Activated naive CD8-positive, alpha-beta T cell treated with anti-CD3 and anti-CD28 coated beads for 36 hours (primary cell): ENCODE measurements at places on chromosomes 11 and 22. TPM values are rescaled to one million over a fixed set of nuclear protein-coding genes. Genes with fewer than 3 reads are reported as not detected.

The PLEKHA7 gene
- total RNA-seq = 5.6 TPM

The SCGB2A2 gene
- not detected for total RNA-seq

The OPCML gene
- not detected for total RNA-seq

The LRRN4CL gene
- total RNA-seq = 0.16 TPM

The GGTLC2 gene
- not detected for total RNA-seq

The GPHA2 gene
- not detected for total RNA-seq

The OMP gene
- total RNA-seq = not detected

The MB gene
- total RNA-seq = not detected

The OR52E2 gene
- total RNA-seq = not detected

The HEPACAM gene
- total RNA-seq = not detected

The CHADL gene
- total RNA-seq = 0.22 TPM

The MUC6 gene
- total RNA-seq = not detected

The FKBP2 gene
- total RNA-seq = 22.8 TPM

The MYEOV gene
- total RNA-seq = not detected

The AGBL2 gene
- 2.9 TPM for total RNA-seq
